Activated CD4-positive, alpha-beta T cell treated with anti-CD3 and anti-CD28 coated beads, Interleukin-2, Interleukin-4, amounts not matched to agents 100 ng/mL and 50 ng/mL, durations not matched to agents 16 hours and 8 hours (primary cell): ENCODE measurements at places on chromosomes 2 and 18.

GRCh38 chr2:155372969-155373368 lies 674.5 kb downstream of the KCNJ3 start:
- DNase-seq, result no peak

DNA sequence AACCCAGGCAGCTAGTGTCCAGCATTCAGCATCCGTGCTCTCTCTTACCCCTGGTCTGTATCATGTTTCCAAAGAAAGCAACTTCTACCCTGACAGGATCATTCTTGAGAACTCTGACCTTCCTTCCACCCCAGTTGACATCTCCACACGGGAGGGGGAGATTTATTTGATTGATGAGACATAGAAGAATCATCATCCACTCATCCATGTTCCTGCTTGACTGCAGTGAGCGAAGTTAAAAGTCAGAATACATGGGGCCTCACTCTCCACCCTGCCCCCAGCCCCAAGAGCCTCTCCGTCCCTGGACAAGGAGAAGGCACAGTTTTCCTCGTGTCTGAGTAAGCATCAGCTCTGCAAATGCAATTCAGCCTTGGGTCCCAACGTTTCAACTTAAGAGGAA lies 356.0 kb upstream of the TNP1 start:
- DNase-seq, result no peak

DNA sequence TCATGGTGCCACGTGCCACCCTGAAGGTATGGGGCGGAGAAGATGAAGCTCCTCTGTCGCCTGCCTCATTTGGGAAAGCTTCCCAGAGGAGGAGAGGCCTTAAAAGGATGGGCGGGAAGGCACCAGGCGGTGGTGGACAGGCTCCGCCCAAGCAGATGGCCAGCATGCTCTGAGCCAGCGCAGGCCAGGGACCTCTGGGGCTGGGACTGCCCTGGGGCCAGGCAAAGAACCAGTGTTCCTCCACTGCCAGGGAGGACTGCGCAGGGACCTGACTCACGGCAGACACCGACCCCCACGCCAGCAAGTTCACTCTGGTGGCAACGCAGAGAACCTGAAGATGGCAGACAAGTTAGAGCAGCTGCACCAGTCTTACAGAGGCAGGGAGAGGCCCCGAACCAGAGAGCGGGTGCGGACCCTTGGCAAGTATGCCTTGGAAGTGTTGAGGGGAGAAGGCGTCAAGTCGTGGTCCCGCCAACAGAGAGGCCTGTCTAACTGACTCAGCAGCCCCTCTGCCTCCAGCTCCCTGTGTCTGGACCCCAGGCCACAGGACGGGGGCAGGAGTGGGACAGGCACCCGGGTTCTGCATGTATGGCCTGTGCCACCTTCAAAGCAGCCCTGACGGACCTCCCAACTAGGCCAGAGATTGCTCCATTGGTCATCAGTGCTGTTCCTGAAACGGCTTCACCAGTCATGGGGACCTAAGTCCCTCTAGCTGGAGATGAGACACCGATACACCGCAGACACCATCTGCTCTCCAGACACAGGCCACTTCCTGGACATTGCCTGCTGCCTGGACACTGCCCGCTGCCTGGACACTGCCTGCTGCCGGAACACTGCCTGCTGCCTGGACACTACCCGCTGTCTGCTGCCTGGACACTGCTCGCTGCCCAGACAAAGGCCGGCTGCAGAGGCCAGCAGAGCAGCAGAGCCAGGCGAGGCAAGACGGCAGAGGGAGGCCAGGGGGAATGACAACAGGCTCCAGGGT lies 124.7 kb downstream of the HDAC4 start:
- no peak for DNase-seq

DNA sequence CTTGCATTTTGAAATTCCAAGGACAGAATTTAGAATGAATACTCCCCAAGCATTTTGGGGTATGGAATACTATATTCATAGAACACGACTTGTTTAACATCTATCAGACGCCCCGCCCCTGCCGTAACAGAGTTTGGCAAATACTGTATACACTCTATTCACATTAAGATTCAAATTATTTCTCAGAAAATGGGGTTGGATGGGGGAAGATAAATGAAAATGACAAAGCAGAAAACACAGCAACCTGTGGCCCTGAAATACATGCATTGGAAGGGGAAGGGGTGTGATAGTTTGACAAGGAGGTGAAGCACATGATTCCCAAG lies 634.6 kb upstream of the SLC39A10 start:
- no peak for DNase-seq

- no peak for DNase-seq
Measured at GRCh38 chr18:61992285-61992684, 99.5 kb upstream of the RNF152 start.

- DNase-seq, result no peak
Measured at GRCh38 chr2:11031876-11032275, 120.1 kb downstream of the KCNF1 start.

DNA sequence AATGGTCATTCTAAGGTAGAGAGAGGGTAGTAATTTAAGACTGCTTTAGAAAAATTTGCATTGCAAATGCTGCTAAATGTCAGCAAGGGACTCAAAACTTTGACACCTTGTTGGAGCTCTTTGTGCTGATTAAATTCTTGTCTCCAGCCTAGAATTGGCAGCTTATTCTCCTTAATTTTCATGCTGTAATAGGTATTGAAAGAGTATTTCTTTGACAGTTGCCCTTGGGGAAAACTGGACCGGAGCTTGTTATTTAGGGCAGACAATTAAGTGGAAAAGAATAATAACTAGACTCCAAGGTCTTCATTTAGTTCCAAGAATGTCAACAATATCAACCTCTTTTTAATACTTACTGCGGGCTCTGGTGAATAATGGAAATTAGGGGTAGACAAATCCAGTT lies 264.0 kb downstream of the TPGS2 start:
- DNase-seq, result no peak

DNA sequence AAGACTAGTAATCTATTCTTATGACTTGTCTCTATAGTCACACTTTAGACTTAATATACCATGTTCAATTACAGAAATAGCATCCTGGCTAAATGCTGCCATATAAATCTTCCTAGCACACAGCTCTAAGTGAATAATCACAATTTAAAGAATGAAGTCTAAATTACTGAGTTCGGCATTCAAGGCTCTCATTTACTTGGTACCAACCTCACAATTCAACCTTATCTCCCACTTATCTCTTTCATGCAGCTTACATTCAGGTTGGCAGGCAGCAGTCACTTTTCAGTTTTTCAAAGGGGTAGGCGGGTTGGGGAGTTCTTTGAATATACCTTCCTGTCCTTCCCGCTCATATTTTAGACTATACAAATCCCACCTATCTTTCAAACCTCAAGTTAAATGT lies 1.5 kb downstream of the MMADHC start:
- no peak for DNase-seq

GRCh38 chr18:24605444-24605843 lies 145.0 kb downstream of the HRH4 start:
- no peak for DNase-seq

GRCh38 chr18:8966821-8967220 lies 135.7 kb upstream of the NDUFV2 start:
- DNase-seq, result no peak
